Chondrocyte (in vitro differentiated cells): ENCODE measurements at places on chromosomes 6 and 20. TPM values are rescaled to one million over a fixed set of nuclear protein-coding genes. Genes with fewer than 3 reads are reported as not detected.
A peak's percentile ranks its signal among the peaks of the same experiment; 100 is the strongest.

ADGRG6 gene
- 1.7 to 2.5 TPM (median 2.5 TPM) in 3 replicates for total RNA-seq

BEND3 gene
- 3.1 to 3.9 TPM (median 3.6 TPM) in 3 replicates for total RNA-seq

CDH26 gene
- total RNA-seq = not detected in 3 replicates

SIRPD gene
- not detected in 3 replicates for total RNA-seq

CNR1 gene
- not detected in 3 replicates for total RNA-seq

FYN gene
- 79.1 to 111 TPM (median 109 TPM) in 3 replicates for total RNA-seq

DNAH8 gene
- 0.05 to 0.24 TPM (median 0.15 TPM) in 3 replicates for total RNA-seq

SEMG1 gene
- not detected in 3 replicates for total RNA-seq

CALHM6 gene
- 1.9 to 3.6 TPM (median 2.7 TPM) in 3 replicates for total RNA-seq

OR2B6 gene
- total RNA-seq = not detected in 3 replicates

SLC17A1 gene
- not detected in 3 replicates for total RNA-seq

FAM209B gene
- total RNA-seq = not detected in 3 replicates

FHL5 gene
- not detected in 3 replicates for total RNA-seq

SLC32A1 gene
- total RNA-seq = not detected in 3 replicates

GRCh38 chr6:117506907-117507306 is 24.4 kb downstream of the DCBLD1 start:
- H3K4me3 ChIP-seq = no peak overlapping the region
- peak overlapping the region; percentile 66 for H3K27ac ChIP-seq
- DNase-seq = no peak
- peaks cover 27% of the 10 kb centered on the region for H3K36me3 ChIP-seq

GRCh38 chr6:29589423-29590048 is 4.6 kb downstream of the OR2H2 start:
- no peak overlapping the region for H3K4me3 ChIP-seq
- H3K27ac ChIP-seq = no peak overlapping the region
- DNase-seq = no peak
- no peaks in the 10 kb centered on the region for H3K36me3 ChIP-seq
- peaks cover 20% of the 10 kb centered on the region for H3K27me3 ChIP-seq

GRCh38 chr6:105815661-105816555 is 270.2 kb upstream of the PRDM1 start:
- H3K27me3 ChIP-seq = no peaks in the 10 kb centered on the region
- no peaks in the 10 kb centered on the region for H3K4me1 ChIP-seq
- no peaks in the 10 kb centered on the region for H3K36me3 ChIP-seq
- H3K27ac ChIP-seq = no peak overlapping the region

- H3K4me1 ChIP-seq = peaks cover 9% of the 10 kb centered on the region
- H3K27ac ChIP-seq = no peak overlapping the region
- H3K36me3 ChIP-seq = no peaks in the 10 kb centered on the region
- H3K4me3 ChIP-seq = no peak overlapping the region
- H3K27me3 ChIP-seq = no peaks in the 10 kb centered on the region
- no peak for DNase-seq
Observed at GRCh38 chr6:151475653-151476523, 17.9 kb upstream of the CCDC170 start.

GRCh38 chr6:35363293-35363750 is 21.0 kb downstream of the PPARD start:
- peak overlapping the region; percentile 52 for H3K4me3 ChIP-seq
- no peaks in the 10 kb centered on the region for H3K27me3 ChIP-seq
- H3K27ac ChIP-seq = peak overlapping the region; percentile 92

DNA sequence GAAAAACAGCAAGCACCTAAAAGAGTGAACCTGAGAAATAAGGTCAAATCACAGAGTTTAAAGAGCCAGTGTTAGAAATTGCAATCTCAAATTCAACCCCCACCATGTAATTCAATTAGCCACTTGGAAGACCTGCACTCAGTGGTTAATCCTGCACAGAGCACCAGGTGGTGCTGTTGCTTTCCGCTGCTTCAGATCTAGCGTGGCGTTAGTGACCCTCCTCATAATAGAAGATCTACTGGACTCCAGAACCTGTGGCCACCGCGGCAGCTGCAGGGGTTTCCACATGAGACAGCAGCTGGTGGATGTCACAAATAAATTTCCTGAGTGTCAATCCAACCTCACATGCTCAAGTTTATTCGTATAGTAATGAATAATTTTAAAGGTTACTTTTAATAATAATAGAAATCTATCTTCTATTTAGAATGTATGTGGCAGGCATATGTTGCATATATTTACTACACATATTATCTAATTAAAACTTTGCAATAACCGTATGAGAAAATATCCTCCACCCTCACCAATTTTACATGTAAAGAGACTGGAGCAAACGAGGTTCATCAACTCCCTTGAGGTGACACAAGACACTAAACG is 84.4 kb downstream of the SYNE1 start:
- H3K27me3 ChIP-seq = peaks cover 15% of the 10 kb centered on the region
- DNase-seq = no peak
- no peak overlapping the region for H3K4me3 ChIP-seq
- no peak overlapping the region for H3K27ac ChIP-seq

DNA sequence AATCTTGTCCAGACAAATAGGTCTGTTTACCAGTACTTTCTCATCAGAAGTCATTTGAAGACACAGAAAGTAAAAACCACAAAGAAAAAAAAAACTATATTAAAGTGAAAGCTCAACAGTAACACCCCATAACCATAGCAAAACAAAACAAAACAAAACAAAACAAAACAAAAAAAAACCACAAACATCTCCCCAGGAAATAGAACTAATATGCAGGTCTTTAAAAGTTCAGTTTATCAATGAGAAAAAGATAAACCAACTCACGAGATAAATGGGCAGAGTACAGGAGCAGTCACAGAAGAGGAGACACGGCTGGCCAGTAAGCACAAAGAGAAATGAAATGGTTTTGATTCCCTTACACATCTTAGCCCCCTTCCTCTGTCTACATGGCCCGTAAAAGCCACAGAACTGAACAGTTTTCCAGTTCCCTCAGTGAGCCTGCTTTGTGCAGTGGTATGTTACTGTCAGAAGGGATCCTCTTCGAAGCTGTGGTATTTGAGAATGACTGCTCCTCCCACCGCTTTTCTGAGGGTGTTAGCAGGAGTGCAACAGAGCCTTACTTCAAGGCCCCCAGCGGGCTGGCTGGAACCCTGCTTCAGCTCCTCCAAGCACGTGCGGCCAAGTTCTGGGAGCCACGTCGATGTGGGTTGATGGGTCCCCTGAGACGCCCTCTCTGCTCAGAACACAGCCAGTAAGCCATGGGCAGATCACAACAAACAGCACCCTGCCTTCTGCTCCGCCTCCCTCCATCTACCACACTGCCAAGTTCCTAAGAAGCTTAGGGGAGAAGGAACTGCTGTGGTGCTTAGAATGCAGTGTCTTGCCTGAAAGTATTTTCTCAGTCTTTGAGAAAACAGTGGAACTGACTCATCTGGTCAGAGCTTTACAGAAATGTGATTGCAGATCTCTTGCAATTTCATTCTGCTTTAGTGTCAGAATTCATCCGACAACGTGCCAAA is 14.0 kb downstream of the UST start:
- H3K4me3 ChIP-seq = peak overlapping the region; percentile 70
- no peaks in the 10 kb centered on the region for H3K27me3 ChIP-seq

DNA sequence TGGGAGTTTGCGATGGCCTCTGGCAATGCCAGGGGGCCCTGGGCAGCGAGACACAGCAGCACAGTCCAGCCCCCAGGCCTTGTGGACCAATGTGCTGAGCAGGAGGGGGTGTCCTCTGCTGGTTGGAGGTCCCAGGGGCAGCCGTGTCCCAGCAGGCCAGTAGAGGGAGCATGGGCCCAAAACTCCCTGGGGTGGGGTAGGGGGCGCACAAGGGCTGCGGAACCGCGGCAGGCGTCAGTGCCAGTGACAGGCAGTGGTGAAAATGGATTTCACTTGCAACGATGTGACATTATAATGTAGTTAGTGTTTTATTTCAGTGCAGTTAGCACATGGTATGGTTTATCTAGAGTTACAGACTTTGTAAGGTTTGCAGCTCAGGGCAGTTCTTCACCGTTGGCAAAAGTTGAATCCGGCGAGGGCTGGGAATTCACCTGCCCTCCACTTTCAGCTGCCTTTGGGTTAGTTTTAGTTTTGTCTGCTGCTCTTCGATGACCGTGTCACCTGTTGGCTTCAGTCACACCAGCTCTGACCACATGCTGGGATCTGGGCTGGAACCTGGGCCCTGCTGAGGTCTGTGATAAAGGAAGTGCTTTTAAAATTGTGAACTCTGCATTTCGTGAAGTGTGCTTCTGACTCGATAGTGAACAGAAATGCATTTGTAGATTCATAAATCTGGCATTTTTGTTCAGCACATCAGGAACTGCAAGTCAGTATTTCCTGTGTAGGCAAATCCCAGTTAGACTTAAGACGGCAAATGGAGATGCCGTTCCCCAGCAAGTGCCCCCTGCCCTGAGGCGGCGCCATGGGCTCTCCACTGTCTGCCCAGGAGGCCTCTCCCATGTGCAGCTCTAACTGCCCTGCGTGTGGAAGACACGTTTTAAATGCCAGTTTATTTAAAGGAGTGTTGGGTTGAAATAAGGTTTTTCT is 46.8 kb downstream of the PYGB start:
- peak overlapping the region; percentile 61 for H3K27ac ChIP-seq
- no peaks in the 10 kb centered on the region for H3K27me3 ChIP-seq
- H3K4me3 ChIP-seq = no peak overlapping the region

- H3K4me3 ChIP-seq = no peak overlapping the region
- H3K27ac ChIP-seq = no peak overlapping the region
- H3K4me1 ChIP-seq = peaks cover 13% of the 10 kb centered on the region
- DNase-seq = no peak
- H3K27me3 ChIP-seq = peaks cover 2% of the 10 kb centered on the region
Observed at GRCh38 chr6:14659841-14660240, 542.3 kb downstream of the CD83 start.

DNA sequence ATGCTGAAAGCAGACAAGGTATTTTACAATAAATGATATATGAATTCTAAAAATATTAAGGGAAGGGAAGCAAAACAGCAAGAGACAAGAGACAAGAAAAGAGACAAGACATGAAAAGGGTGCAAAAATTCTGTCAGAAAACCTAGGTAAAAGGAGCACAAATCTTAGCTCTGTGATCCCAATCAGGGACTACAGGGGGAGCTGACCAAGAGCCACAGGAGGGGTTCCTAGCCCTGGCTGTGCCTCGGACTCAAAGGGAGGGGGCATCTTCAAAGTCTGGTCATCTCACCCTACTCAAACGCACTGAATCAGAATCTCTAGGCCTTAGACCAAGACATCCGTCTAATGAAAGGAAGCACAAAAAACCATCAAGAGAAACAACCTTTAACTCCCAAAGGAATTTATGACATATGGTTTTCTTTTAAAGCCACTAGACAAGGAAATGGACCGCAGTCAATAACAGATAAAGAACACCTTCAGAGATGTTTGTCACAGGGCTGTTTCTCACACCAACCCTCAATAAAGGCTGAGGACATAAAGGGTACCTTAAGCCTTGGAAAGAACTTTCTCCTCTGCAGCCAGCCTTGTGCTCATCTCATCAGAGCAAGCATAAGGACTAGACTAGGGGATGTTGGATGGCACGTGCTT is 130.4 kb upstream of the CDYL start:
- DNase-seq = no peak
- H3K27ac ChIP-seq = no peak overlapping the region
- H3K4me1 ChIP-seq = peaks cover 11% of the 10 kb centered on the region
- H3K4me3 ChIP-seq = no peak overlapping the region
- peaks cover 2% of the 10 kb centered on the region for H3K36me3 ChIP-seq

DNA sequence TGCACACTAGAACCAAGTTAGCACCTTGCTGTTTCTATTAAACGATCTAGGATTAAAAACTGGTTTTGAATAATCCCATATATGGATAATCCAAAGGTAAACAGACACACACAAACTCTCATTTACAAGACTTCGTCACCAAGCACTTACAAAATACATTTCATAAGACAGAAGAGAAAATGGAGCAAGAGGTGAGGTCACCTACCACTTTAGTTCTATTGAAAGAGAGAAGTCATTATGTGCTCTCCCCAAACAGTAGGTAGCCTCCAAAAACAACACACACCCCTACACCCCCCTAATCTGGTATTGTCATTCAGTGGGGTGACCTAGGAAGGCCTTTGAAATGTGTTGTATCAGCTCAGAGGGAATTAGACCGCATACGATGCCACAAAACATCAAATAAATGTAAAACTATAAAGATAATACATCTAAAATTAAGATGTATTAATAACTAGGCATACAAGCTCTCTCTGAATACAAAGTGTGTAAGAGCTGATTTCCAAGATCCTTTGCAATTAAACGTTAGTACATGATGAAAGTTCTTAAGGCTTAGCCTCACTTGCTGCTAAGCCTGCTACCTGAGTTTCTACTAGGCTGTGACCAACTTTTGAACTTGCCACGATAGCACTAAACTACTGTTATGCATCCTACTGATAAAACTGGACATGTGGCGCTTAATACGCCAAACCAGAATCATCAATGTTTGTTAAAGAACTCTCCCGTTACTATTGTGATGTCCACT is 1.6 kb downstream of the SRPK1 start:
- H3K27ac ChIP-seq = peak overlapping the region; percentile 97
- no peak for DNase-seq
- H3K27me3 ChIP-seq = no peaks in the 10 kb centered on the region
- peaks cover 36% of the 10 kb centered on the region for H3K4me1 ChIP-seq
- H3K4me3 ChIP-seq = peak overlapping the region; percentile 93

- H3K4me1 ChIP-seq = no peaks in the 10 kb centered on the region
- H3K27me3 ChIP-seq = peaks cover 23% of the 10 kb centered on the region
- no peak overlapping the region for H3K27ac ChIP-seq
- H3K36me3 ChIP-seq = no peaks in the 10 kb centered on the region
Observed at GRCh38 chr20:57223648-57224489, 42.6 kb downstream of the BMP7 start.

- no peak for DNase-seq
- peaks cover 11% of the 10 kb centered on the region for H3K4me1 ChIP-seq
- H3K4me3 ChIP-seq = no peak overlapping the region
- H3K27me3 ChIP-seq = no peaks in the 10 kb centered on the region
- H3K27ac ChIP-seq = no peak overlapping the region
Observed at GRCh38 chr6:9224539-9224938, 789.2 kb upstream of the SLC35B3 start.

GRCh38 chr20:38060536-38060935 is 27.0 kb downstream of the RPRD1B start:
- peaks cover 26% of the 10 kb centered on the region for H3K4me1 ChIP-seq
- peak overlapping the region; percentile 72 for H3K27ac ChIP-seq
- peaks cover 22% of the 10 kb centered on the region for H3K36me3 ChIP-seq
- no peak for DNase-seq

DNA sequence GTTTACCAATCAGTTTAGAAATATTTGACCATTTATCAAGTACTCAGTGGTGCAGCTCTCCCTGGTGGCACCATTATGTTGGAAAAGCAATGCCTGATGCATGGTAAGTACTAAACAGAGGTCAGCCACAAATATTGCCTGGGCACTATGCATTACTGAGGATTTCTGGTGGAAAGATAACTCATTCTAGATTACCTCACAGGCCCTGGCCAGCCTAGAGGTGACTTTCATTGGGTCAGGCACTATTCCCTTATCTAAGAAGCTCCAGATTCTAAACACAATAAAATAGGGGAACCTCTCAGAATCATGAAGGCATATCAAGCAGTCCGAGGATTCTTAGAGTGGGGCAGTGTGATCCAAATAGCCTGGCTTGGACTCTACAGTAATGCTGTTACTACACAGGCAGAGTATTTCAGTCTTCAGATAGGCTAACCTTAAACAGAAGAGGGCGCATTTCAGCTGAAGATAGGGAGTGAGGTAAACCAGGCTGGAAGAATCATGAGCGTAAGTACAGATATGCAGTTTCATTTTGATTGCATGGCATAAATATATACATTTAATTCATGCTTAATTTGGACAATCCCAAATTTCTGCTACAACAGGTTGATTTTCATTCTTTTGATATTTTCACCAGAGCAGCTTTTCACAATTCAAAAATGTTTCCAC is 12.1 kb downstream of the LGSN start:
- no peaks in the 10 kb centered on the region for H3K36me3 ChIP-seq
- H3K4me1 ChIP-seq = no peaks in the 10 kb centered on the region
- H3K27ac ChIP-seq = no peak overlapping the region
- H3K27me3 ChIP-seq = no peaks in the 10 kb centered on the region
- no peak for DNase-seq
- no peak overlapping the region for H3K4me3 ChIP-seq
